CD4-positive, alpha-beta T cell treated with Interleukin-6 at 100 ng/mL for 8 hours (primary cell): ENCODE measurements at places on chromosomes 13 and 19.
A peak's percentile ranks its signal among the peaks of the same experiment; 100 is the strongest.

GRCh38 chr13:80497978-80498377 lies 157.1 kb upstream of the SPRY2 start:
- no peak for DNase-seq

DNA sequence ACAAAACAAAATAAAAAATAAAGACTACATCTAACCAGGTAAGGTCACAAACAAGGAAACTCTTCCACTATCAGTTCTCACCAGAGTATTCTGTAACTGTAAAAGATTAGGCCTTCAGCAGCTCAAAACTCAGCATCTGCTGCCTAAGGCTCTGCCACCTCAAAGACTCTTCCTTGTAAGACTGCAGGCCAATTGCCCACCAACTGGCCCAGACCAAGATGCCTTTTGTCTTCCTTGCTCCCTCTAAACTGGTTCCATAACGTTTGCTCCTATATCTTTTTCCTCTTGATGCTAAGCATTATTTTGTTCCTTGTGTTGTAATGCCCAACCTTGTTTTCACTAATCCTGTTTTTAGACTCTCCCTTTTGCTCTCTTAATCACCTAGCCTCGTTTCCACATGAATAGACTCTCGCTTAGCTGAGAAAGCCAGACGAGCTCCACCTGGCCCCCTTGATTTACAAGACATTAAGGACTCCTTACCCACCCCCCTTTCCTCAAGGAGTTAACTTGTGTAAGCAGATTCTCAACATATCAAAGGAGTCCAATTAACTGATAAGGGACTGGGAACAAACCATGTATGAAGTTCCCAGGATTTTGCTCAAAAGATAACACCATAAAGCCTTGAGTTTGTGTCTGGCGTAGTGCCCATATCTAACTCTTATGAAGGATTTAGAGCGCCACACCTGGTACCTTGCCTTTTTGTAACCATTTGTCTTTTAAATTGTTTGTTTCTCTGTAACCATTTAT lies 1.5 kb downstream of the ZNF814 start:
- no peak for DNase-seq

DNA sequence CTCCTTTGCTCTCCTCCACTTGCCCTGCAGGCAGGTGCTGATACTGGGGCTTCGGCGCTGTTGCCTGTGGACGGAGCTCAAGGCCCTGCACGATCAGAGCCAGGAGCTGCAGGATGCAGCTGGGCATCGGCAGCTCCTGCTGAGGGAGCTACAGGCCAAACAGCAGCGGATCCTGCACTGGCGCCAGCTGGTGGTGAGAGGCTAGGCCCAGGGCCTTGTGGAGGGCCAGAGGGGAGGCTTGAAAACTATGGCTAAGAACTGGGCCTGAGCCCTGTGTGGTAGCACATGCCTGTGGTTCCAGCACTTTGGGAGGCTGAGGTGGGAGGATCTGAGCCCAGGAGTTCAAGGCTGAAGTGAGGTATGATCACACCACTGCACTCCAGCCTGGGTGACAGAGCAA lies 6.3 kb downstream of the HAUS5 start:
- no peak for DNase-seq

GRCh38 chr13:63042686-63043085 lies 1627.0 kb upstream of the PCDH20 start:
- no peak for DNase-seq

- no peak for DNase-seq
These were observed 95.7 kb downstream of the ARHGEF7 start for GRCh38 chr13:111210544-111211469.

- peak; percentile 80 for DNase-seq
These were observed 60.9 kb upstream of the MED4 start for GRCh38 chr13:48155848-48156247.

DNA sequence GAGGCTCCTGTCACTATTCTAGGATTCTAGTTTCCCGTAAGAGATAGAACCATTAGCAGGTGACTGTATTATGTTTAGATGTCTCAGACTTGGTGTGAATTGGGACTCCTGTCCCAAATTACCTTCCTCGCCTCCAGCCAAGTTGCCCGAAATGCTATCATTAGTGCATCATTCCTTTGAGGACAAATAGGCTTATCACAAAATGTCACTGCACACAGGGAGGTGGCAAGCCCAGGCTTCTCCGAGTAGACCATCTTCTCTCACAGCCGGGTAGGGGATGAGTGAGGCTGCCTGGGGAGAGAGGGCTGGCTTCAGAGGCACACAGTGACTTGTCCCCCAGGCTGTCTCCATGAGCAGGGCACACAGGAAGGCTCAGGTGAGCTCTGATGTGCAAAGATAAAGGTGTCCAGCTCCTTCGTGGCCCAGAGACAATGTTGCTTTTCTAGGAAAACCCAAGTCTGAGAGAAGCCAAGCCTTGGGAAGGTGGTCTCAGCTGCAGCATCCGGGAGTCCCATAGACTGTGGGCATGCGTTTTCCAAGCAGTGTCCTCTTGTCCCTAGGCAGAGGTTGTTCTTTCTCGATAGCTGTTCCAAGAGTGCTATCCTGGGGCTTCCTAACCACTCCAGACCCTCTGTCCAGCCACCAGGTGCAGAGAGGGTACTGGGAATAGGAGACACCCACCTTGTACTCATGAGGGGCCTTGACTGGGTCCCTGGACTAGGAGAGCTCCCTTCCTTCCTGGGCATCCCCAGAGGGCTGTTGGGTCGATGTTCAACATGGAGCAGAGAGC lies 163.1 kb upstream of the TSHZ3 start:
- no peak for DNase-seq

- no peak for DNase-seq
These were observed 189.9 kb downstream of the DACH1 start for GRCh38 chr13:71677124-71677523.

DNA sequence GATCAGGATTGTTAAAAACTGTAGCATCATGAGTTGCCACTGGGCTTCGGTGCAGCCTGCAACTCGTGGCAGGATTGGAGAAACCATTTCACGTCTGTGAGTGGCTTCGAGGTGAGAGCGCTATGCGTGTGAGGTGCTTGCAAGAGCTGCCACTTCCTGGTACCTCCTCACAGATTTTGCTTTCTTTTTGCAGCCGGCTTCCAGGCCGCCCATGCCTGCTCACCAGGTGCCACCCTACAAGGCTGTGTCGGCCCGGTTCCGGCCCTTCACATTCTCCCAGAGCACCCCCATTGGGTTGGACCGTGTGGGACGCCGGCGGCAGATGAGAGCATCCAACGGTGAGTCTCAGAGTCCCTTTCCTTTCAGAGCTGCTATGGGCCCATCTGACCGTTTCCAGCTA lies 57.9 kb upstream of the C1QTNF9 start:
- DNase-seq = peak; percentile 92

DNA sequence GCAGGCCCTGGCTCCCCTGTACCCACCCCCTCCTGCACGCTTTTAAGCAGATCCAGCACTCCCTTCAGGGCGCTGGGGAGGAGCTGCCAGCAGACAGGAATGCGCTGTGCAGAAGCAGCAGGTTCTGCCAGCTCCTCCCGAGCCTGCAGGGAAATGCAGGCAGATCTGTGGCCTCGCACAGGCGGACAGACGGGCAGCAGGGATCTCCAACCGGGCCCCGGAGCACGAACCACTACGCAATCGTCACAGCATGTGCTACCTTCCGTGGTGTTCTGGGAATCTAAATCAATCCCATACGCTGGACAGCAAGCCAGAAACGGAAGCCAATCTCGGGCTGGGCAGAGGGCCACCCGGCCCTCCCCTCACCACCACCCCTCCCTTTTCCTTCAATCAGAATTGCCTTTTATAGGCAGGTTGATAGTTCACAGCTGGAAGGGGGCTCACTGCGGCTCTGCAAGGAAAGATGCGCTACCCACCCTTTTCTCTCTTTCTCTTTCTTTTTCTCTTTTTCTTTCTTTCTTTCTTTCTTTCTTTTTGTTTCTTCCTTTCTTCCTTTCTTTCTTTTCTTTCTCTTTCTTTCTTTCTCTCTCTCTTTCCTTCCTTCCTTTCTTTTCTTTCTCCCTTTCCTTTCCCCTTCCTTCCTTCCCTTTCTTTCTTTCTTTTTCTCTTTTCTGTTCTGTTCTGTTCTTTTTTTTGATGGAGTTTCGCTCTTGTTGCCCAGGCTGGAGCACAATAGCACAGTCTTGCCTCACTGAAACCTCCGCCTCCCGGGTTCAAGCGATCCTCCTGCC lies 99.9 kb downstream of the GNG7 start:
- DNase-seq = no peak

DNA sequence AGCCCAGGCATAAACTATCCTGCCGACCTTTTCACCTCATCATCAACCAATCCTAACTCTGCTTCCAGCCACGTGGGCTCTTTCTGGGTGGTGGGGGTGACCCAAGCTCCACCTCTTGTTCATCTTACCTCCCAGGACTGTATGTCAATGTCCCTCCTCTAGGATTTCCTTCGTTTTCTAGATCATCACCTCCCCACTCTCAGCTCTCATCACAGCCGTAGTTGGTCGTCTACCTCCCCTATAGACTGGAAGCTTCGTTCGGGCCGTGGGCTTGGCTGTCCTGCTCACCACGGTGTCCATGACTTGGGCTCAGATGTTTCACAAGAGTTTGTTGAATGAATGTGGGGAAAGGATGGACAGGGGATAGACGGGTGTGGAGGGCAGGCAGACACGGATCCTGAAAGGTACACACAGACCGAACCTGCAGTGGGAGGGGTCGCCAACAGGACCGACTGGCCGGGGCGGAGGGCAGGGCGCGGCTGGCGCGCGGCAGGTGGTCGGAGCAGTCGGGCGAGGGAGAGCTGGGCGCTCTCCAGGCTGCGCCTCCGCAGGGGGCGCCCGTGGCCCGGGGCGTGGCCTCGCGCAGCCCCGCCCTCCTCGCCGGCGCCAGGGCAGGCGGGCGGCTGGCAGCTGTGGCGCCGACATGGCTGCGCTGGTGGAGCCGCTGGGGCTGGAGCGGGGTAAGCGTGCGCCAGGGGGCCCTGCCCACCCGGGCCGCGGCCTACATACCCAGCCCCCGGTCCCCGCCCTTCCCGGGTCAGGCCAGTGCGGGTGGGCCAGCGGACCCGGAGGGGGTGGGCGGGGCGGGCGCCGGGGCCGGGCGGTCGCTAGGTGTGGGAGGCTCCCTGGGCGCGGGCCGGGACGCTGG lies at the start of gene LIN7B:
TSS of gene LIN7B (plus strand) at position 609 of the 868 bp plus-strand sequence. CDS start at position 644, 35 bp downstream.
- peak; percentile 64 for DNase-seq

GRCh38 chr13:95455782-95456181 lies 96.7 kb upstream of the CLDN10 start:
- no peak for DNase-seq
